Activated CD4-positive, alpha-beta T cell treated with anti-CD3 and anti-CD28 coated beads, Interleukin-2, amount 10 ng/mL, durations not matched to agents 24 days and 14 days (primary cell): ENCODE measurements at places on chromosomes 12 and 14.
A peak's percentile ranks its signal among the peaks of the same experiment; 100 is the strongest.

- H3K4me1 ChIP-seq, result no peaks in the 10 kb centered on the region
- H3K4me3 ChIP-seq, result no peak overlapping the region
- H3K27me3 ChIP-seq, result no peaks in the 10 kb centered on the region
- DNase-seq, result no peak
- H3K36me3 ChIP-seq, result no peaks in the 10 kb centered on the region
- H3K27ac ChIP-seq, result no peak overlapping the region
These were observed 61.4 kb upstream of the CMKLR1 start for GRCh38 chr12:108400481-108400880.

DNA sequence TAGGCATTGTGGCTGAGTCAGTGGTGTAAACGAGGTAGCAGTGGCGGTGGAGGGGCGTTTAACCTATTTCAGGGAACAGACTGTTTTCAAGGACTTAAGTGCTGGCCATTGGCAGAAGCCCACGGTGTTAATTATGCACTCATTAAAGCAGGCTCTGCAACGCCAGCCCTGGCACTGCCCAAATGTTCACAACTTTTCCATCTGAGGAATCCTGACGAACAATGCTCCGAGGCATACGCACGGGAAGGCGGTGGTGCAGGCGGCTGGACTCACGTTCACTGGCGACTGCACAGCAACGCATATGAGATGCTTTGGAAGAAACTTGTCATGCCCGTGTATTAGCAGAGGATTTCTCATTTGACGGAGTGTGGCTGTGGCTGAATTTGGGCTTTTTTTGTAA lies 70.6 kb upstream of the SLC24A4 start:
- H3K4me3 ChIP-seq, result no peak overlapping the region
- no peak for DNase-seq
- H3K27ac ChIP-seq, result no peak overlapping the region
- H3K36me3 ChIP-seq, result no peaks in the 10 kb centered on the region
- H3K4me1 ChIP-seq, result peaks cover 4% of the 10 kb centered on the region
- peaks cover 63% of the 10 kb centered on the region for H3K27me3 ChIP-seq

GRCh38 chr12:62834971-62835547 lies 99.9 kb downstream of the PPM1H start:
- no peaks in the 10 kb centered on the region for H3K4me1 ChIP-seq
- DNase-seq, result no peak
- H3K4me3 ChIP-seq, result no peak overlapping the region
- H3K27me3 ChIP-seq, result peaks cover 6% of the 10 kb centered on the region
- H3K27ac ChIP-seq, result no peak overlapping the region

DNA sequence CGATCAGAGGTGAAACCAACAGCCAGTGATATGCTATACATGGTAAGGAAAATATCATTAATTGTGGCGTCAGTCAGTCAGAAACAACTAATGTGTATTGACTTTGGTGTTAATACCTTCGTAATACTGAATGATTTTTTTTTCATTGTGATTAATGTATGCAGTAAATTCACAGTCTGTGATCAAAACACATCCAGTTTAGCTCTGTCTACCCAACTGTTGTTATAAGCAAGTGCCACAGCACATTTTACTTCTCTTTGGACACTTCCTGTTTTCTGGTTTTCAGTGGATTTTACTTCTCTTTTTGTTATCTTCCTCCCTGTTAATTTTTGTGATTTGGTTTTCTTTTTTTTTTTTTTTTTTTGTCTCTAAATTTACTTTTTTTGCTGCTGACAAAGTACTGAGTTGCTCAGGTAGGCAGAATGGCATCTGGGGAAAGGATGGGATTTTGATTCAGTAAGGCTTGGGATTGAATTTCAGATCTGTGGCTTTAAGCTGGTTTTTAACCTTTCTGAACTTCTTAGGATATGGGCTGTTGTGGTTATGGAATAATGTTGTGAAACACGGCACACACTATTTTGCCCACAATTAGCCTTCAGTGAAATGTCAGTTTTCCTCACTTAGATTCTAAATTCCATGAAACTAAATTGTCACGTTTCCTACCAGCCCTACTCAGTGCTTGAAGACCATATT lies 604 bp downstream of the GLIPR1 start:
- no peak for DNase-seq
- H3K27me3 ChIP-seq, result peaks cover 2% of the 10 kb centered on the region
- H3K4me3 ChIP-seq, result peak overlapping the region; percentile 77
- H3K27ac ChIP-seq, result peak overlapping the region; percentile 91
- H3K4me1 ChIP-seq, result peaks cover 67% of the 10 kb centered on the region

GRCh38 chr12:95277139-95277538 lies 59.5 kb downstream of the VEZT start:
- no peaks in the 10 kb centered on the region for H3K27me3 ChIP-seq
- H3K27ac ChIP-seq, result no peak overlapping the region
- DNase-seq, result no peak
- peaks cover 28% of the 10 kb centered on the region for H3K36me3 ChIP-seq
- H3K4me3 ChIP-seq, result no peak overlapping the region

DNA sequence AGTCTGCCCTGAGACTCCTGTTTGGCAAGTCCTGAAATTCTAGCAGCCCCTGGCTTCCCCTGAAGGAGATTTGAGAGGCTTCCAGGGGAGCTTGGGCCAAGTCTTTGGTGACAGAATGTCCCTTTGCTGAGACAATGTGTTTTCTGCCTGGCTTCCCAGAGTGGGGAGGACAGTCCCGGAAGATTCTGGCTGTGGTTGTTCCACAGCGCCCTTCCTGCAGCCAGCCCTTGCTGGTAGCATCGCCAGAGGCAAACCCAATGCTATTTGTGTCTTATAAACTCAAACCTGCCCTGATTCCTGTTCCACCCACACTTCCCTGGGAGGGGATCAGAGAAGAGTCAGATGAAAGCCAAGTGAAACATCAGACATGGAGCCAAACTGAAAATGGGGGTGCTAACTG lies 56.4 kb upstream of the OAS1 start:
- H3K36me3 ChIP-seq, result no peaks in the 10 kb centered on the region
- H3K27ac ChIP-seq, result no peak overlapping the region
- no peak for DNase-seq

GRCh38 chr14:72516936-72517700 lies 376.8 kb downstream of the DPF3 start:
- peaks cover under 1% of the 10 kb centered on the region for H3K27me3 ChIP-seq
- DNase-seq, result peak; percentile 94

GRCh38 chr12:123453165-123453564 lies 4.8 kb upstream of the SNRNP35 start:
- H3K27ac ChIP-seq, result no peak overlapping the region
- no peaks in the 10 kb centered on the region for H3K27me3 ChIP-seq
- H3K36me3 ChIP-seq, result peaks cover 3% of the 10 kb centered on the region

GRCh38 chr14:67523764-67524633 lies 9.1 kb upstream of the PLEKHH1 start:
- H3K4me3 ChIP-seq, result no peak overlapping the region
- peaks cover 60% of the 10 kb centered on the region for H3K27me3 ChIP-seq

- H3K27ac ChIP-seq, result no peak overlapping the region
- H3K36me3 ChIP-seq, result no peaks in the 10 kb centered on the region
- H3K4me1 ChIP-seq, result no peaks in the 10 kb centered on the region
- no peak for DNase-seq
These were observed 20.4 kb downstream of the MAP3K9 start for GRCh38 chr14:70788898-70789297.

DNA sequence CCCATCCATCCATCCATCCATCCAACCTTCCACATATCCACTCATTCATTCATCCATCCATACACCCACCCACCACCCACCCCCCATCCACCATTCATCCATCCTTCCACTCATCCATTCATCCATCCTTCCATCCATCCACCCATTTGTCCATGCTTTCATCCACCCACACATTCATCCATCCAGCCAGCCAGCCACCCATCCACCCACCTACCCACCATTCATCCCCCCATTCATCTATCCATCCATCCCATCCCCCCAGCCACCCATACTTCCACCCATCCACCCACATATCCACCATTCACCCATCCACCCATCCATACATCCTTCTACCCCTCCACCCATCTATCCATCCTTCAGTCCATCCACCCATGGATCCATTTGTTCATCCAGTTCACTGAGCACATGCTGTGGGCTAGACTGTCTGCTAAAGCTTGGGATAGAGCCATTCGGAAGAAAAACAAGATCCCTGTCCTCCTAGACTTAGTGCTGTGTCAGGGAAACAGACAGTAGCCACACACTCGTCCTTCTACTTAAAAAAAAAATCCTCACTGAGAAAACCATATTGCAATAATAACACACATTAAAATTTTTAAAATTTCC lies 377.5 kb downstream of the ADGRD1 start:
- no peak overlapping the region for H3K4me3 ChIP-seq
- no peak for DNase-seq
- no peaks in the 10 kb centered on the region for H3K36me3 ChIP-seq
- no peaks in the 10 kb centered on the region for H3K27me3 ChIP-seq
- H3K4me1 ChIP-seq, result no peaks in the 10 kb centered on the region
- no peak overlapping the region for H3K27ac ChIP-seq

DNA sequence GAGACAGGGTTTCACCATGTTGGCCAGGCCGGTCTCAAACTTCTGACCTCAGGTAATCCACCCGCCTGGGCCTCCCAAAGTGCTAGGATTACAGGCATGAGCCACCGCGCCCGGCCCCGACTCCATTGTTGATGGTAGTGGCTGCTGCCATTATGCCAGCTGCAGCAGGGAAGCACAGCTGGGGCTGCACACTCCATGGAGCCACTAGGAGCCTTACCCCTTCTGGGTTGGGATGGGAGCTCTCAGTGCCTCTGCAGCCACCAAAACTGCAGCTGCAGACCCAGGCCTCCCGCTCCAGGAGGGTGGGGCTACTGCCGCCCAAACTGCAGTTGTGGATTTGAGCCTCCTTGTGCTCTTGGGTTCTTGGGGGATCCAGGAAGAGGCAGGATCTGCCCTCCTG lies 25.9 kb downstream of the TCHP start:
- H3K36me3 ChIP-seq, result peaks cover 32% of the 10 kb centered on the region
- no peak overlapping the region for H3K4me3 ChIP-seq
- DNase-seq, result no peak
- peaks cover 2% of the 10 kb centered on the region for H3K4me1 ChIP-seq
- no peaks in the 10 kb centered on the region for H3K27me3 ChIP-seq

GRCh38 chr12:26434299-26435068 lies 239.1 kb downstream of the SSPN start:
- no peaks in the 10 kb centered on the region for H3K27me3 ChIP-seq
- no peak for DNase-seq
- H3K27ac ChIP-seq, result no peak overlapping the region
- H3K36me3 ChIP-seq, result peaks cover 2% of the 10 kb centered on the region

GRCh38 chr14:66804141-66804540 lies 296.2 kb downstream of the GPHN start:
- peaks cover 5% of the 10 kb centered on the region for H3K36me3 ChIP-seq
- no peak for DNase-seq
- no peaks in the 10 kb centered on the region for H3K4me1 ChIP-seq
